CD4-positive, alpha-beta memory T cell (primary cell): ENCODE measurements at places on chromosomes 4 and X. TPM values are rescaled to one million over a fixed set of nuclear protein-coding genes. Genes with fewer than 3 reads are reported as not detected.
A peak's percentile ranks its signal among the peaks of the same experiment; 100 is the strongest.

The DOCK11 gene
- 14.5 TPM for polyA plus RNA-seq

The EREG gene
- not detected for polyA plus RNA-seq

- peak; percentile 30 for DNase-seq
Observed at GRCh38 chrX:27186671-27187070, 276.5 kb downstream of the PPP4R3C start.

The USP51 gene
- polyA plus RNA-seq: not detected

The TCEAL6 gene
- not detected for polyA plus RNA-seq

GRCh38 chrX:85922821-85923220 is 124.5 kb downstream of the CHM start:
- no peak for DNase-seq

- DNase-seq: no peak
Observed at GRCh38 chr4:3688018-3688998, 77.9 kb upstream of the ADRA2C start.

The GAGE12F gene
- not detected for polyA plus RNA-seq

DNA sequence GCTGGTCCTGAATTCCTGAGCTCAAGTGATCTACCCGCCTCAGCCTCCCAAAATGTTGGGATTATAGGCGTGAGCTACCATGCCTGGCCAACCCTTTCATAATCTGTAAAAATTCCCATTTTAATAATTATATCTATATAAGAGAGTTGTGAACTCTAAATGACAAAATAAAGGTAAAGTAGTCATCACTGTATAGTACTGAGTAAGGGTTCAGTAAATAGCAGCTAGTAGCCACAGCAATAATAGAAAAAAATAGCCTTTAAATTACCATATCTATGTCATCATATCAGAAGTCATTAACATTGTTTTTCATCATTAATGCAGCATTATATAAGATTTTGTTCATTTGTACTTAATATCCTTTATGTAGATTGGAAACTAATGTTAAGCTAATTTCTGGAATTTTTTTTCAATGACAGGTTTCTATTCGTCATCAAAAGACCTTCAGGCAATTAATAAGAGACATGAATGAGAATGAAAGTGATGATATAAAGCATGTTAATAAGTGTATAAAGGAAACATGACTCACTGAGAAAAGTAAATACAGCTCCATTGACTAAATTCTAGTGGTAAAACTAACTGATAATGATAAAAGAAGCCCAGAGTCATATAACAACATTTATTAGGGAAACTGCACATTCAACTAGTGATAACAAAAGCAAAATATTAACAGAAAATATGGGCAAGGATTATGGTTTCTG is 85.9 kb upstream of the UGT8 start:
- no peak for DNase-seq

DNA sequence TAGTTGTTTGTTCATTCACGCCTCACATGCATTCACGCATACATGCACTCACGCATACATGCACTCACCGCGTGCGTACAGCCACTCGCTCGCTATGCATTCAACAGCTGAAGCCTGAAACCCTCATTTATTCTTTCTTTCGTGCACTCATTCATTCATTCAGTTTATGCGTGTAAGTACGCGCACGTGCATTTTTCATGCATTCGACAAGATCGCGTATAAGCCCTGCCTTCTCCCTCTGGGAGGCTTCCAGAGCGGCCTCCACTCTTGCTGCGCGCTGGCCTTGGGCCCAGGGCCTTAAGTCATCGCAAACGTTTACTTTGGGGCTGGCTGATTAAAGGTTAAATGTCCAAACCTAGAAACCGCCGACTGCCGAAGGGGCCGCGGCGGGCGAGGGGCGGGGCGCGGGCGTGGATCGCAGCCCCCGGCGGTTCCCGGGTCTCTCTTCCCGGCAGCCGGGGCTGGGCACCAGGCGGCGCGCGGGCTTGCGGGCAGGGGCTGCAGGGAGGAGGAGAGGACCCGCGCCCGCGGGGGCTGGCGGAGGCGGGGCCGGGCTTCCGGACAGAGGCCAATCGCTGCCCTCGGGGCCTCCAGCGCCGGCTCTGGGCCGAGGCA is at the start of gene GYG2:
Gene GYG2 (plus strand): TSS at position 587 of the 615 bp plus-strand sequence. CDS start 1,259 bp downstream, outside the sequence.
- DNase-seq: no peak

The FRG2 gene
- not detected for polyA plus RNA-seq

DNA sequence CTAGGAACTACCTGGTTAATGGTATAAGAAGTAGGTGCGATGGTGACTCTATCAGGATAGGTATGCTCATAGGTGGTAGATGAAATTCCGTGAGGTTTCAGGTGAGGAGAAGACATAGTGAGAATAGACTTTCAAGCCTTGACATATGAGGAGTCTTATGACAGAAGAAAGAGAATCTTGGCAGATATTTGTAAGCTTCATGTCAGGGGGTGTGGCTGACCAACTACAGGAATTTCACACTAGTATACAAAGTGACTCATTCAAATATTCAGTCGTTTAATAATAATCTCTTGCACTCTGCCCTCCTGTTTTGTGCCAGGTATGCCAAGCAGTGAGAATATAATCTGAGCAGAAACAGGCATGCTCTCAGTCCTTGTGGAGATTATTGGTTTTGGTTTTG is 22.8 kb downstream of the PACRGL start:
- DNase-seq: no peak

DNA sequence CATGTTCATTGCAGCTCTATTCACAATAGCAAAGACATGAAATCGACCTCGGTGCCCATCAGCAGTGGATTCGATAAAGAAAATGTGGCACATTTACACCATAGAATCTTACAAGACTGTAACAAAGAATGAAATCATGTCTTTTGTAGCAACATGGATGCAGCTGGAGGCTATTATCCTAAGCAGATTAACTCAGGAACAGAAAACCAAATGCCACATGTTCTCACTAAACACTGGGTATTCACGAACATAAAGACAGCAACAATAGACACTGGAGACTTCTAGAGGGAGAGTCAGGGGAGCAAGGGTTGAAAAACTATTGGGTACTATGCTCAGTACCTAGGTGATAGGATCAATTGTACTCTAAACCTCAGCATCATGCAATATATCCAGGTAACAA is 180.5 kb downstream of the PPP1R2C start:
- no peak for DNase-seq

DNA sequence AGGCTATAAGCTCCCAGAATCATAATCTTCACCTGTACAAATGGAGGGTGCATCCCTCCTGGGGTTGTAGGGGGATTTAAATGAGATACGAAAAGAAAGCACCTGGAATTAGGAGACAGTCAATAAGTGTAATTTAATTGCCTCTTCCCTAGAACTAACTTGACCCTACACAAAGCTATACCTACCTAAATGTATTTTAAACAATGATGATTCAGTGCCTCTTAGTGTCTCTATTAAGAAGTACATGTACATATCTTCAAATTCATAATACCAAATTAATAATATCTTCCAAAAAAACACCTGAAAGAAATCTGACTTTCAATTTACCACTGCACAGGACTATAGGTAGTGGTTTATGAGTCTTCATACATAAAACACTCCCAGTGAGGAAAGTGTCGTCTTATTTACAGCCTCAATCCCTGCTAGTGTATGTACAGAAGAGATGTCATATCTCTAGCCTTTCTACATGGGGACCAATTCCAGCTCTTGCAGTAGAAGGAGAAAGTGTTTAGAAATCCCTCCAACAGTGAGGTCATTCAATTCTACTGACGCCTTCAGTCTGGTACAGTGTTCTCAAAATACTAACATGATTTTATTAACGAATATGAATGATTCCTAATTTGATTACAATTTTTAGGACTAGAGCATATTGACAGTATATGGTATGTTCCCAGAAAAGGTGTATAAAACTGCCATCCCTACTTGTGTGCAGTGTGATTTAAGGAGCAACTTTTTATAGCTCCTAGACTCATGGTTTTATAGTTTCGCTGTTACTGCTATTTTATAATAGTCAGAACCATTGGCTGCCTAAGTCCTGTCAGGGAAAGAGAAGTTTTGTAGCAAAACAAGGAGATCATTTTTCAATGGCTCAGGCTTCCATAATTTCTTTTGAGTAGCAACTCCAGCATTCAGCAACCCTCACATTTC is 282.7 kb downstream of the UNC5C start:
- no peak for DNase-seq

DNA sequence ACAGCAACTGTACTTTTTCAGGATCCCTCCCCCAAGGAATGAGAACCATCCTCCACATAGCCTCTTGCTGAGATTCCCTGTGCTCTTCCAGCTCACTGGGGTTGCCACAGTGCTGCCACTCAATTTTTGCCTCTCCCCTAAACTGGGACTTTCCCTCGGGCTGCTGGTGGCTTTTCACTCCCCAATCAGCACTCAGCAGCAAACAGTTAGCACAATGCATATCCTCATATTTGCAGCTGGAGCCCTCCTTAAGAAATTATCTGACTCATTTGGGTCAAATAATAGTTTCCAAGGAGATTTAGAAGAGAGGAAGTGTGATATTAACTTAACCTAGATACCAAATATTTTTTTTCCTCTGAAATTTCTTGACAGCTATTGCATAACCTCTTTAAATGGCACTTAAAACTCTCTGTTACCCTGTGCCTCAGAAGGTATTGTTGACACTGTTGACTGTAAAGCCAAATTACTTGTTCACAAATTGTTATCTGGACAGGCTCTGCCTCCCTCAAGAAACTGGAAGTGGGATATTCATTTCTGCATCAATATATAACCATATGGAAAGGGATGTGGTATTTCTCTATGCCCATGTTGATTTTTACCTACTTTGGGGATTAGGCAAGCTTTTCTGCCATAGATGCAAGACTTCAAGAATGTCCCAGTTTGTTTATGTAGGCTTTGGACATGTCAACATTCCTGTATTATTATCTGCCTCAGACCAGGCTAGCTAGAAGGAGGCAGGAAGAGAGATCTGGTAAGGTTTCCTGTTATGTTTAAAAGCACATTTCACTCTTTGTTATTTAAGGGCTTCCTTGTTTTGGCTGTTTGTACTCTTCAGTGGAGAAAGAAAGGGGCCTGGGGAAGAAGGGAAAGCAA is 58.0 kb downstream of the SEPTIN11 start:
- DNase-seq: peak; percentile 41

- no peak for DNase-seq
Observed at GRCh38 chr4:139042981-139043460, 27.4 kb downstream of the NOCT start.

- no peak for DNase-seq
Observed at GRCh38 chrX:24085101-24085500, 30.3 kb downstream of the EIF2S3 start.

The PDZD4 gene
- 0.47 TPM for polyA plus RNA-seq

GRCh38 chr4:139743027-139743426 is 77.4 kb downstream of the MGST2 start:
- no peak for DNase-seq

DNA sequence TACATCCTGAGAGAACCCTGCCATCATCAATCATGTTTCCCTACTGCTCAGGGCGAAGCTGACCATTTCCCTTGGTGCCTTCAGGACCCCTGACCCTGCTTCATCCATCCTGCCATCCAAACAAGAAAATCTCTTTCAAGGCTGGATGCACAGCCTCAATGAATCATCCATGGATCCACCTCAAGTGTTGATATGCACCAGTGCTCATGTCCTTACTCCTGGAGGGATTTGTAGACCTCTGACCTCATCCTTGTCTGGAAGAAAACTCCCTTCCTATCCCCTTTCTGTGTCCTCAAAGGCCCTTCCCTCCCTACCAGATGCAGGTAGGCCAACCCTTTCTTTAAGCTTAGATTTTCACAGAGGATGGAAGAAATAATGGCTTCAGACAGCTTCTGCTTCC is 24.6 kb downstream of the BEX3 start:
- DNase-seq: no peak

- DNase-seq: no peak
Observed at GRCh38 chr4:79763486-79764075, 309.4 kb downstream of the ANTXR2 start.

GRCh38 chr4:1047976-1048772 is 36.7 kb downstream of the FGFRL1 start:
- DNase-seq: no peak

- no peak for DNase-seq
Observed at GRCh38 chr4:39157520-39157919, 24.8 kb upstream of the WDR19 start.

The SPOCK3 gene
- not detected for polyA plus RNA-seq

The ALAS2 gene
- not detected for polyA plus RNA-seq
